Activated CD8-positive, alpha-beta memory T cell treated with anti-CD3 and anti-CD28 coated beads, Interleukin-2, amount 10 ng/mL, durations not matched to agents 7 days and 5 days (primary cell): ENCODE measurements at places on chromosomes 3 and 15. TPM values are rescaled to one million over a fixed set of nuclear protein-coding genes. Genes with fewer than 3 reads are reported as not detected.

DNA sequence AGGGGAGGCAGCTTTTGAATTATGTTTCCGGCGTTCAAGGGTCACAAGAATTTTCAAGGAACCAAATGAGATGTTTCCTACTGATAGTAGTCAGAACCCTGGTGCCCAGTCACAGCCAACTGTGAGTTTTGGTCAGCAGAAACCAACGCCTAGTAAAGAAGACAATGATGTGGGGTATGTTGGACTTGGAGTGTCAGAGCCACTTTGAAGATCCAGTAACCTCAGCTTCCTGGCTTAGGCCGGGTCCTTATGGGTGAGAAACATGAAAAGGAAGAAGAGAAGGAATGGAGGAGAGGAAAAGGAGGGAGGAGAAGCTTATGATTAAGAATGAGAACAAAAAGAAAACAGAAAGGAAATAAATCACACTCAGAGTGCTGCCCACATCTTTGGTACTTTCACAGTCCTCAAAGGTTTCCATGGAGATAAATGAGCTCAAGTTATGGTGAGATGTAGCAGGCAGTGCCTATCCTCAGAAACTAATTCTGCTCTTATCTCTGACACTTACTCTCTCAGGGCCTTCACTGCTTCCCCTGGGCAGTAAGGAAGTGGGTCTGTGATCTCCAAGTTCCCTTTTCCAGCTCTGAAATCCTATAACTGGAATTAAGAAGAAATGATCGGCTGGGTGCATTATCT is 2.0 kb upstream of the MCF2L2 start:
- peak overlapping the region; percentile 45 for H3K27ac ChIP-seq
- no peak overlapping the region for H3K4me3 ChIP-seq
- peaks cover 45% of the 10 kb centered on the region for H3K4me1 ChIP-seq

DNA sequence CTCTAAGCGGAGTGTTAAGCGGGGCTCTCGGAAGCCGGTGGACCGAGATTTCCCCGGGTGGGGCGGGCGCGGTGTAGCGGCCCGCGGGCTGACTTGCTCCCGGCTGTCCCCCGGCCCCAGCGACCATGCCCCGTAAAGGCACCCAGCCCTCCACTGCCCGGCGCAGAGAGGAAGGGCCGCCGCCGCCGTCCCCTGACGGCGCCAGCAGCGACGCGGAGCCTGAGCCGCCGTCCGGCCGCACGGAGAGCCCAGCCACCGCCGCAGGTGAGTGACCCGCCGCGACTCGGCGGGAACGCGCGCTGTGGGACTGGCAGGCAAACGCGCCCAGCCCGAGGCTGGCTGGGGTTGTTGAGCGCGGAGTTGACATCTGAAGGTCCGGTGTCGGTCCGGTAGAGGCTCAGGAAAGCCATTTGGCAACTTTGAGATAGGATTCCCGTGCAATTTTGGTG is 1.3 kb downstream of the SMC4 start:
- peaks cover 49% of the 10 kb centered on the region for H3K4me1 ChIP-seq
- peaks cover 3% of the 10 kb centered on the region for H3K27me3 ChIP-seq
- H3K4me3 ChIP-seq = peak overlapping the region; percentile 94
- DNase-seq = peak; percentile 47
- H3K36me3 ChIP-seq = peaks cover 50% of the 10 kb centered on the region
- H3K27ac ChIP-seq = peak overlapping the region; percentile 99

Gene ST8SIA2
- not detected for total RNA-seq

Gene UROC1
- not detected for total RNA-seq

DNA sequence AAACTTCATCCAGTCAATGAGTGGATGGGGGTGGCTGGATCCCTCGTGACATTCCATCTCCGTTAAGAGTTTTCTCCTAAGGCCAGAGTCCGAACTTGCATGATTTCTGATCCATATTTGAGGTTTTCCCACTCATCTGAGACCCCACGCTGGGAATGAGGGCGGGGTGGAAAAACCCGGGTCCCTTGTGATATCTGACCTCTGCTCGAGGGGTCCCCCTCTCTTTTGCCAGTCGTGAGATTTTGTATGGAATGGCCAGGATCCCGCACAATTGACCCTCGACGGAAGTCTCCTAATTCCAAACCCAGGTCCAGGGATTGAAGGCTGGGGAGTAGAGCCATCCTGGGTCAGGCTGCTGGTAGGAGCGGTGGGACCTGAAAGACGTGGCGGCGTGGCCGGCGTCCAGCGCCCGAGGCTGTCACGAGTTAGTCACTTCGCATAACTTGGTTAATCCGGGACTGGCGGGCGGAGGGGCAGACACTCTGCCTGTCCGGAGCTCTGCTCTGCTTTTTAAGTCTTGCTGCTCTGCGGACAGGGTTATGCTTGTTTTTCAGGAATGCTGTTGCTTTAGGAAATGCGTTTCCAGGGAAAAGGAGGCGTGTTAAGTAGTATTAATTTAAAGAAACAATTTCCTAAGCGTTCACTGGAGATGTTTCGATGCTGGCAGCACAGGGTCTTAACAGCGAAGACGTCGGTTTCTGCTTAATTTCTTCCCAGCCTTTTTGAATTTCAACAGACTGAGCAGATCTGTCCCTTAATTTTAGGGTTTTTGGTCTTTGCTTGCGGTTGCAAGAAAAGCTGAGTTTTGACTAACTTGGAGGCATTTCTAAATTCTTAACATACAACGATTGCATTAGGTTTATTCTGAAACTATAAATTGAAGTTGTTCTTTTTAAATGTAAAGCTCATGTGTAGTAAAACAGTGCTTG is 69.7 kb upstream of the LRRFIP2 start:
- H3K4me3 ChIP-seq = peak overlapping the region; percentile 95
- peaks cover 42% of the 10 kb centered on the region for H3K4me1 ChIP-seq
- H3K27ac ChIP-seq = peak overlapping the region; percentile 92
- DNase-seq = peak; percentile 61
- peaks cover 4% of the 10 kb centered on the region for H3K36me3 ChIP-seq

DNA sequence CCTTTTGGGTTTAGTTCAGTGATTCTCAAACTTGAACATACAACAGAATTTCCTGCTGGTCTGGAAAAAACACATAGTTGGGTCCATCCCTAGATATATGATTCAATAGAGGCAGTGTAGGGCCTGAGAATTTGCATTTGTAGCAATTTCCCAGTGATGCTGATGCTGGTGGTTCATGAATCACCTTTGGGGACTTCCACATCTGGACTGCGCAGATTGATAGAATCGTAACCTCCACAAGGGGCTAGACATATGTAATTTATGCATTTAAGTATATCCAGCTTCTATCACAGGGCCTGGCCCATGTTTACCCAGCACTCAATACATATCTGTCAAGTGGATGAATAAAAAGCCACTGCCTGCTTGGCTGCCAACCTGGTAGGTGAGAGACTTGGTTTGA is 33.8 kb upstream of the SUCLG2 start:
- no peak for DNase-seq
- no peak overlapping the region for H3K27ac ChIP-seq
- H3K36me3 ChIP-seq = peaks cover 21% of the 10 kb centered on the region

- peaks cover 29% of the 10 kb centered on the region for H3K4me1 ChIP-seq
- peak; percentile 49 for DNase-seq
- H3K4me3 ChIP-seq = peak overlapping the region; percentile 84
These were observed 1.3 kb downstream of the GOLGA8A start for GRCh38 chr15:34436126-34436955.

Gene AMOTL2
- total RNA-seq = not detected

Gene KBTBD13
- not detected for total RNA-seq

DNA sequence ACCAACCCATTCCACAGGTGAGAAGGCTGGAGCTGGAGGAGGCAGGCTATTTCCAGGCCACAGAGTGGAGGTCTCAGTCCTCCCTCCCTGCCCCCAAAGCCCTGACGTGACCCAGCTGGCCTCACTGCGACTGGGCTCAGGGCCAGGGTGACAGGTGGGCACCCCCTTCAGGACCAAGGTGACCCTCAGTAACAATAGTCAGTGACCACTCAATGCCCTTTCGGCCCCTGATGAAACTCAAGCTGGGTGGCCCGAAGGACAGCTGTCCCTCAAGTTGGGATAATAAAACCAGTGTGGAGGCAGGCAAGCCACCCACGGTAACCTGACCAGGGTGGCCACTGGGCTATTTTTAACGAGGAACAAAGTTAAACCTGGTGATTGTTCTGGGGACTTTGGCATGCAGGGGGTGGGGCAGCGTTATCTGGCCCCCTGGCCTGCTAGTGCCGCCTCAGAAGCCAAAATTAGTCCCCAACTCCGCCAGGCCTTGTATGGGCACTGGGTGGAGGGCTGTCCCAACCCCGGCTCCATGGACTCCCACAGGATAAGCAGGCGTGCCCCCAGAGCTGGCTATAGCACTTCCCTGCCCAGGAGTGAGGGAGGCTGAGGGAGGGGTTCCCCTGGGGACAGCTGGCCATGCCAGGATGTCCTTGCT is 1.1 kb downstream of the TNNC1 start:
- H3K4me3 ChIP-seq = no peak overlapping the region
- DNase-seq = no peak
- no peaks in the 10 kb centered on the region for H3K36me3 ChIP-seq
- peaks cover 34% of the 10 kb centered on the region for H3K4me1 ChIP-seq
- no peak overlapping the region for H3K27ac ChIP-seq

Gene ZNF717
- total RNA-seq = 12.4 TPM

DNA sequence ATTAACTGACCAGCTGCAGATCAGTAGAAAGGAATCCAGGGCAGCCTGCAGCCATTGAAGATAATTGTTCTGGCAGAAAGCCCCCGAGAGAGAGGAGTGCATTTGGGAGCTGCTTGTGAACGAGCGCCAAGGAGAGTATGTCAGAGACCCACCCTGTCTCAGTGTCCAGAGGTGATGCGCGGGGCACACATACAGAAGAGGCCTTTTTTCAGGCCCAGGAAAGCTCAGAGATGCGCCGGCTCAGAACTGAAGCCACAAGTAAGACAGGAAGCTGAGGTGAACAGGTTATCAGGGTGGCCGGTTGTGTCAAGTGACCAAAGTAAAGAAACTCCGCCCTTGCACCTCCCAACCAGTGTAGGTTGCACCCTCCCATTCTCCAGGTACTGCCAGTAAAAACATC is 59.8 kb upstream of the HEG1 start:
- no peak overlapping the region for H3K4me3 ChIP-seq
- H3K27me3 ChIP-seq = peaks cover 6% of the 10 kb centered on the region
- peak overlapping the region; percentile 28 for H3K27ac ChIP-seq
- peaks cover 6% of the 10 kb centered on the region for H3K36me3 ChIP-seq
- peaks cover 41% of the 10 kb centered on the region for H3K4me1 ChIP-seq

DNA sequence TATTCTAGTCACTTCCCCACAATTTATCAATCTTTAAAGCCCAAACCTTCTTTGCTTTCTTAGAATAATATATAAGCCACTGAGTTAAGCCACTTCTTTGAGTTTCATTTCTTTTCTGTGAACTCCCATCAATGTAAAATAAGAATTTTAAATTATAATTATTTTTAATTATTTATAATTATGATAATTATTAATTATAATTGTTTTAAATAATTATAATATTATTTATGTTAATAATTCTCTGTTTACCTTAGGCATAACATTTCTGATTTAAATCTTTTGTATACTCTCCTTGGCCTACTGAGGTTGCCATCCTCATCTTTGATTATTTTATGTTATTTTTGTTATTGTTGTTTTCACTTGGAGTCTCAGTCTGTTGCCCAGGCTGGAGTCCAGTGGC is 644.2 kb downstream of the ROBO2 start:
- H3K4me3 ChIP-seq = no peak overlapping the region
- no peak for DNase-seq
- no peaks in the 10 kb centered on the region for H3K4me1 ChIP-seq

GRCh38 chr15:37038716-37039106 is 61.6 kb downstream of the MEIS2 start:
- no peaks in the 10 kb centered on the region for H3K4me1 ChIP-seq
- no peak overlapping the region for H3K27ac ChIP-seq
- no peaks in the 10 kb centered on the region for H3K27me3 ChIP-seq
- H3K36me3 ChIP-seq = no peaks in the 10 kb centered on the region

DNA sequence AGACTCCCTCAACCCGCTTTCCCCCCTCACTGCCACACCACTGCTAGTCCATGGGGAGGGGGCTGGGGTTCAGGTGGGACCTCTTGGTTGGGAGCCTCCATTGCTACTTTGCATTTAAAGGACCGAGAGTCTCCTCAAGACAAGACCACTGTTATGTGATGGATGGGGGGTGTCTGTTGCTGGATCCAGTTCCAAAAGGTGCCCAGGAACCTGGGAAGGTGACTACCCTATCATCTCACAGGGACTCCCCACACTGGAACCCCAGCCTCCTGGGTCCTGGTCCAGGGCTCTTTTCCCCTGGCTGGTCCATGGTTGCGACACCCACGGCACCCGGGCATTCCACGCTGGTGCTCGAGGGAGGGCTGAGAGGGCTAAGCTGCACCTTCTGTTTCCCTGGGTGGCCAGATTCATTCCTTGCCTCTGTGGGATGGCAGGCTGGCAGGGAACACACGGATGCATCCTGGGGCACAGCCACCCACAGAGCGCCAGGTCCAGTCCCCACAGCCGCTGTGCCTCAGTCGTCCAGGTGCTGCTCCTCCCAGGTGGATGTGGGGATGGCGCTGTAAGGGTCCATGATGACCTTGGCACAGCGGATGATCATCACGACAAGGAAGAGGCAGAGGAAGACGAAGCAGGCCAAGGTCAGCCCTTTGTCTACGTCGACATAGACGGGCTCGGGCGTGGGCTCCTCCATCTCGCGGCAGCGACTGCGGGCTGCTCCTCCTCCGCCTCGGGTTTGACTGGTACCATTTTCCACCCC is 48.6 kb downstream of the FAH start:
- no peaks in the 10 kb centered on the region for H3K36me3 ChIP-seq
- no peak overlapping the region for H3K4me3 ChIP-seq
- H3K27me3 ChIP-seq = peaks cover 17% of the 10 kb centered on the region

DNA sequence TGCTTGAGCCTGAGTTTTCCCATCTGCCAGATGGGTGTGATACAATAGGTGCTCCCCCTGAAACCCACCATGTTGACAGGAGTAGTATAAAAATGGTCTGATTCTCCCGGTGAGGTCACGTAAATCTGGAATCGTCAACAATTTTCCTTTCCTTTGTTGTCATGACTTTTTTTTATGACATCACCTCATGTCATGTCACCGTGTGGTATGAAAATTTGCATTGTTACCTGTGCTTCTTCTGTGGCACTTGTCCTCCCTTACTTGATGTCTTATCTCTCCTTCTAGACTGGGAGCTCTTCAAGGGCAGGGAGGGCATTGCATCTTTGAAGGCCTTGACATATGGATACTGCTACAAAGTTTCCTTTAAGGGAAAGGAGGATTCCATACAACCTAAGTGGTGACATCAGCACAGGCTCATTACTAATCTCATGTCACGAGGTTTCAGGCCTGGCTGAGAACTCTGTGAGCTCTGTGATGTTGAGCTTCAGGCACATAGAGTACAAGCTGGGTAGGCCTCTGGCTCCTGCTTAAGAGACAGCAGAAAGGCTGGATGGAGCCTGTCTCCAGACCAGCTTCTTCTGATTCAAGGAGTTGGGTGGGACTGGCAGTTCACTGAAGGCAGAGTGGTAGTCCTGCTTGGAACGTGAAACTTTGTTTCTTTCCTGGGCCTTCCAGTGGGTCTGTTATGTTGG is 66.3 kb downstream of the LPP start:
- H3K4me3 ChIP-seq = no peak overlapping the region
- H3K27ac ChIP-seq = no peak overlapping the region
- peaks cover 7% of the 10 kb centered on the region for H3K4me1 ChIP-seq
- no peak for DNase-seq
- H3K36me3 ChIP-seq = peaks cover 14% of the 10 kb centered on the region

GRCh38 chr3:94524102-94524919 is 461.4 kb downstream of the NSUN3 start:
- no peaks in the 10 kb centered on the region for H3K4me1 ChIP-seq
- DNase-seq = no peak
- no peak overlapping the region for H3K4me3 ChIP-seq
- no peak overlapping the region for H3K27ac ChIP-seq
- H3K36me3 ChIP-seq = no peaks in the 10 kb centered on the region

GRCh38 chr15:93173369-93173768 is 84.4 kb upstream of the RGMA start:
- H3K4me3 ChIP-seq = no peak overlapping the region
- peaks cover 2% of the 10 kb centered on the region for H3K4me1 ChIP-seq
- H3K27ac ChIP-seq = no peak overlapping the region
- H3K36me3 ChIP-seq = no peaks in the 10 kb centered on the region
- peaks cover 33% of the 10 kb centered on the region for H3K27me3 ChIP-seq
- DNase-seq = no peak
